Pancreas (tissue), 10 donors: ENCODE measurements at places on chromosomes 16 and 17. TPM values are rescaled to one million over a fixed set of nuclear protein-coding genes. Genes with fewer than 3 reads are reported as not detected.

DNA sequence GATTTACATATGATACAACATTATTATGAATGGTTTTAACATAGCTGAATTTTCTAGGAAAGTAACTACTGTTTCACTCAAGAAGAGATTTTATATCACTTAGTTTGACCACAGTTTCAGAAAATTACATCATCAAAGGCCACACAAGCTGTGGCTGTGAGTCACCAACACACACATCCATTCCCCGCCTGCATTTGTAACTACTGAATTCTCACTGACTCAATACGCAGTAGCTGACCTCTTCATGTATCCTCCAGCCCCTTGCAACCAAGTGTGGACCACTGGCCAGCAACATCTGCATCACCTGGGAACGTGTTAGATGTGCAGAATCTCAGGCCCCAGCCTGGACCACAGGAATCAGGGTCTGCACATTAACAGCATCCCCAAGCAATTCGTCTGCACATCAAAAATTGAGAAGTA lies 197.6 kb downstream of the XYLT1 start:
- no peak for DNase-seq

Gene TNRC6A
- total RNA-seq, result 24.5 TPM

Gene DHRS7C
- not detected for total RNA-seq

Gene CMTM2
- not detected for total RNA-seq

GRCh38 chr16:17379121-17379571 lies 91.6 kb downstream of the XYLT1 start:
- DNase-seq, result no peak

Gene CDYL2
- total RNA-seq, result 2.3 TPM

- DNase-seq, result no peak
Measured at GRCh38 chr17:56821847-56822534, 11.7 kb downstream of the C17orf67 start.

GRCh38 chr16:54538276-54538675 lies 251.7 kb upstream of the IRX3 start:
- no peak for DNase-seq
